ENCODE measurements at places on chromosomes 13 and 19.

GRCh38 chr13:92346046-92346445, 880.6 kb upstream of the GPC6 start:
- no peak for DNase-seq

- DNase-seq = no peak
Measured at GRCh38 chr13:39963612-39964011, 308.1 kb downstream of the COG6 start.

DNA sequence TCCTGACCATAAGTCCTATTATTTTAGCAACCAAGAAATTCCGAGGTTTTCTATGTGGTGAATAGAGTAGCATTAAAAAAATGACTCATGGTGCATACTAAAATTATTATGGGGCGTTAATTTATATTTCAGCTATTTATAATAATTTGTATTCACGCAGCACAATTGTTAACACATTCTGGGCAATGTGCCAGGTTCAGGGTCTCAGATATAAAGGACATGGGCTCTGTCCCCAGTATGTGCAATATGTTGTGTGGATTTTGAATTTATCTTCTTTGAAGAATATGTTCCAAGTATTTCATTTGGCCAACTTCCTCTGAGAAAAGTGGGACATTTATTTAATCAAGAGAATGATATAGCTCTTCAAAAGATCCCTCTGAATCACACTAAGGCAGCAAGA, 1434.7 kb upstream of the PRR20A start:
- DNase-seq = no peak

DNA sequence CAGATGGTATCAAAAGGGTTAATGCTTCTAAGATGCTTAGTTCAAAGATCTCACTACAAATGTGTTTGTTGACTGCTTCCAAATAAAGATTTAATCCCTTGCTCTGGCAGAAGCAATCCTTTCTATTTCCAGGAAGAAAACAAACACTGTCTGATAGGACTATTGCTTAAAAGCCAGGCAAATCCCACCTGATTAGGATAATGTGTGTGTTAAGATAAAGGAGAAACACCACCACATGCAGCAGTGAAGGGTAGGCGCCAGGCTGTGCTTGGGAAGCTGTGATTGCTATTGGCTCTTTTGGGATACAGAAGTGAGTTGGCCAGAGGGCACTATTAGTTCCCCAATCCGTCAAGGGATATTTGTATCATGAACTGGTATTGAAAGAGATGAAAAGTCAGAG, 62.8 kb upstream of the LRCH1 start:
- DNase-seq = no peak

GRCh38 chr19:3274942-3275582, 50.6 kb downstream of the CELF5 start:
- DNase-seq = peak; percentile 5

GRCh38 chr19:38658462-38659306, 11.2 kb downstream of the ACTN4 start:
- peak; percentile 50 for DNase-seq
